ENCODE measurements at places on chromosomes 5 and 9.

GRCh38 chr5:177295924-177296323 lies 7.6 kb downstream of the RAB24 start:
- DNase-seq: no peak

DNA sequence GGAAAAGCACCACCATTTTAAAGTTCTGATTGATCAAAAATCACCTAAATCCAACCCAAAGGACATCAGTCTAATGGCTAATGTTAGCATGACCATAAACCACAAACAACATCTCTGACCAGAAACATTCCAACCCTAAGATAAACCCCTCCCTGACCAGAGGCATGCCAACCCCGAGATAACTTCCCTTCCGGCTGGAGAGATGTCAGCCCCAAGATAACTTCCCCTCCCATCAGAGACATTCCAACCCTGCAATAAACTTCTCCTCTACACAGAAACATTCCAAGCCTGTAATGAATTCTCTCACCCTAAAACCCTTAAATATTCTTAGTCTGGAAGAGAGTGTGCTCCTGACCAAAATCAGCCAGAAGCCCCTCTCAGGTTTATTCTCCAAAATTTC lies 364.3 kb downstream of the KCNN2 start:
- no peak for DNase-seq

DNA sequence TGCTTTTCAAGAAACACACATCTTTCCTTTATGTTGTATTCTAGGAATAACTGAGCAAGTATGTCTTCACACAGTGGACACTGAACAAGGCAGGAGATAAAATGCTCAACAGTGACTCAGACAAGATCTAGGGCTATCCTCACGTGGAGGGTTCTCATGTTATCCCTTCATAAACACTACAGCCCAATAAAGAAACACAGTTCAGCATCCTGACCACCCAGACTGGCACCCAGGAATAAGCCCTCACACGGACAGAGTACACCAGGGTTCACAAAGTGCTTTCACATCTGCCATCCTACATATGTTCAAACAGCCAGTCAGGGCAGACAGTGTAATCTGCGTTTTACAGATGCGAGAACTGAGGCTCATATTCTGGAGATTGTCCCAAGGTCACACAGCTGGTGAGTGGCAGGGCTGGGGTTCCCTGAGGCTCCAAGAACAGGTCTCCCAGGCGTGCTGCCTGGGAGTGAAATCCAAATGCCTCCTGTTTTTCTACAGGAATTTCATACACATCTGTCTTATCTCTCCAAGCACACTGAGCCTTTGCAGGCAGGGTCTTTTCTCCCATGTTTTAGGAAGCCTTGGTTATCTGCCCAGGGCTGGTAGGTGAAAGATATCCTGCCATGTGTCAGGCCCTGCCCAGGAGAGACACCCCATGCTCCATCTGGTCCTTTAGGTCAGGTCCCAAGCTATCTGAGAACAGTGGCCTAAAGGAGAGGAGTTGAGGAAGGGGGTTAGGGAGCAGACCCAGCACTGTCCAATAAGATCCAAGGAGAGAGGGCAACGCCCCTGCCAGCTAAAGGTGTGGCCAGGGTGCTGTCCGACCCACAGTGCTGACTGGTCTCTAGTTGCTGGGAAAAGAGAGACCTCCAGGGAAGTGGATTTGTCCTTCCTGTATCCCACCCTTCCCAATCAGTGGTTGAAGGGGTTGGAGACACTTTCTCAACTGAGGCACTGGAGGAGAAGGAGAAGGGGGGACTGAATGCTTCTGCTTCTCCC lies 47.9 kb upstream of the XPA start:
- DNase-seq: no peak

GRCh38 chr5:355958-356357 lies 34.4 kb downstream of the AHRR start:
- DNase-seq: no peak

- DNase-seq: no peak
These were observed 22.1 kb downstream of the PTCH1 start for GRCh38 chr9:95494416-95495371.

DNA sequence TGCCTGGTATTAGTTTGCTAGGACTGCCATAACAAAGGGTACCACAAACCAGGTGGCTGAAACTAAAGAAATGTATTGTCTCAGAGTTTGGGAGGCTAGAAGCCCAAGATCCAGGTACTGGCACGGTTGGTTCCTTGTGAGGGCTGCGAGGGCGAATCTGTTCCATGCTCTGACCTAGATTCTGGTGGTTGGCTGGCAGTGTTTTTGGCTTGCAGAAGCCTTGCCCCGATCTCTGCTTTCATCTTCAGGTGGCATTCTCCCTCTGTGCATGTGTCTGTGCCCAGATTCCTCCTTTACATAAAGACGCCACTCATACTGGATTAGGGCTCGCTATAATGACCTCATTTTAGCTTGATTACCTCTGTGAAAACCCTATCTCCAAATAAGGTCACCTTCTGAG lies 36.7 kb downstream of the RAI14 start:
- DNase-seq: no peak
